Adrenal gland (tissue), 19 donors: ENCODE measurements at places on chromosomes 7 and 10. TPM values are rescaled to one million over a fixed set of nuclear protein-coding genes. Genes with fewer than 3 reads are reported as not detected.

DNA sequence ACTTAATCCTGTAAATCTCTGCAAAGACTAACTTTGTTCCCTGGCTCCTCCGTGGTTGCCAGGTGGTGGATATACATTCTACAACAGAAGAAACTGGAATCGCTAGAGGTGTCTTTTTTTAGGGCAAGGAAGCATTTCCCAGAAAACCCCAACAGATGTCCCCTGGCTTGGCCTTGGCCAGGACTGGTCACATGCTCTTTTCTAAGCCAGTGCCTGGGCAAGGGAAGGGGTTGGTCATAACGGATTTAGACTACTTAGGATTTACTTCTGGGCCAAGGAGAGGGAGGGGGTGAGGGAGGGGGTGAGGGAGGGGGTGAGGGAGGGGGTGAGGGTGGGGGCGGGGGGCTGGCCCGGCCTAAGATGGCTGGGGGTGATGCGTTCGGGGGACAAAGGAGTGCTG, 105.7 kb downstream of the SNX10 start:
- peak; percentile 82 for DNase-seq

DNA sequence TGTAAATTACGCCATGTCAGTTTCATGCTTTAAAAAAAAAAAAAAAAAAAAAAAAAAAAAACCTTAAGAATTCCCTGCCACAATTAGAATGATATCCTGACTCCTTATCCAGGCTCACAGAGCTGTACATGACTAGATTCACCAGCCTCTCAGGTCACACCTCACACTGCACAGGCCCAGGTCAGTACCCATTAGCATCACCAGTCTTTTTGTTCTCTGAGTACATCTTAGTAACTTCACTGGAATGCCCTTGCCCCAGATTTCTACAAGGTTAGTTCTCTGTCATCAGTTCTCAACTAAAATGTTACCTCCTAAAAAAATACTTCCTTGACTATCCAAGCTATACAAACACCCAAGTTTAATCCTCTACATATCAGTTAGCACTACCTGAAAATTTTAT, 211.0 kb downstream of the LRRN3 start:
- no peak for DNase-seq

DNA sequence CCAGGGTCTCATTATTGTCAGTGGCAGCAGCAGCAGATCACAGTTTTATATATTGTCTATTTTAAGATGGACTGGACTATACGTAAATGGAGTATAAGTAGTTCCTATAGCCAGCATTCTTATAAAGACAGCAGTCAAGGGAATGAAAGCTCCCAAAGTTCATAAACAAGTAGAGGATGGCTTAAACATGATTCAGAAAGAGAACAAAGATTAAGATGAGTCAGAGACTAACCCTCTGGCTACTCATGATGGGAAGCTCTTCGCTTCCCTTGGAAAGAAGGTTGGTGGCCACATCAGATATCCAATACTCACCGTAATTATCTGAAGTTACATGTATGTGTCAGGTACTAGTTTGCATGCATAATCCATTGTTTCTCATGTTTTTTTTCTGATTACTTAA, 277.0 kb downstream of the INHBA start:
- DNase-seq: no peak

GRCh38 chr7:127409629-127410028, 17.1 kb upstream of the ZNF800 start:
- DNase-seq: no peak

DNA sequence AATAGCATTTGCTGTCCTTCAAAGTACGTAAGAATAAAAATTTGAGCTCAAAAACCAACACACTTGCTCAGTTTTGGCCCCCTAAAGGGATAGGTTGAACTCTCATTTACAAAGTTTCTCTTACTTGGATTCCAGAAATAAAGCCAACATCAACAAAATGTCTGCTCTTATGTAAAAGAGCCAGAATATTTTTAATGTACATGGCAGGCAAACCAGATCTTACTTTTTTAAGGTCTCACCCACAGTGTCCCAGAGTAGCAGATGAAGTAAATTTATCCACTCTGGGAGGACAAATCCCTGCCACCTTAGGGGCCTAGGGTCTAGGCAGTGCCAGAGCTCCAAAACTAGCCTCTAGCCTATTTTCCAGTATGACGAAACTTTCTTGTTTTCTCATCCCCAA, 159.6 kb downstream of the SKAP2 start:
- DNase-seq: no peak

- no peak for DNase-seq
Measured at GRCh38 chr7:12358694-12359093, 45.0 kb downstream of the VWDE start.

DNA sequence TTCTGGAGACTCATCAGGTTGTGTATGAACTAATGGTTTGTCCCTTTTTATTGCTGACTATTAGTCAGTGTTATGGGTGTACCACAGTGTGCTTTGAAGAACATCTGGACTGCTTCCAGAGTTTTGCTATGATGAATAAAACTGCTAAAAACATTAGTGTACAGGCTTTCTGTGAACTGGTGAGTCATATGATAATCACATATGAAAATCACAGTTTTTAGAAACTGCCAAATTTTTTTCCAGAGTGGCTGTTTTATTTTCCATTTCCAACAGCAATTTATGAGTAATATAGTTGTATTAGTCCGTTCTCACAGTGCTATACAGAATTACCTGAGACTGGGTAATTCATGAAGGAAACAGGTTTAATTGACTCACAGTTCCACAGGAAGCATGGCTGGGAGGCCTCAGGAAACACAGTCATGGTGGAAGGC, 281.2 kb upstream of the VSTM2A start:
- DNase-seq: no peak

- no peak for DNase-seq
Measured at GRCh38 chr7:82481499-82482097, 38.0 kb upstream of the CACNA2D1 start.

DNA sequence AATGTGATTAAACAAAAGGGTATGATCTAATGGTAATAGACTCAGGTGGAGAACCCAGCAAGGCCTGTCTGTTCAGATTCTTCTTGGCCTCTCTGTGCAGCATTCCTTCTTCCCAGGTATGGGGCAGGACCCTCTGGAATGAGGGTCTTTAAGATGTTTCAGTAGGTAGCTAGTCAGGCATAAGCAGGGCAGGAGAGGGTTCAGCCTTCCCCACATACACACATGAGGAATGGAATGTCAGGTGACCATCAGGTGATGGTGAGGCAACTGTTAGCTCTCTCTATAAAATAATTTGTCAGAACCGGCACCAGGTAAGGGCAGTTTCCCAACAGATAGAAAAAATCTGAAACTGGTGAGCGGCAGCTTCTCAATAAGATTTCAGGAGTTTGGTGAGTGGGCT, 222.3 kb upstream of the PHYHIPL start:
- no peak for DNase-seq

- no peak for DNase-seq
Measured at GRCh38 chr7:27128034-27128433, 2.5 kb downstream of the HOXA4 start.

DNA sequence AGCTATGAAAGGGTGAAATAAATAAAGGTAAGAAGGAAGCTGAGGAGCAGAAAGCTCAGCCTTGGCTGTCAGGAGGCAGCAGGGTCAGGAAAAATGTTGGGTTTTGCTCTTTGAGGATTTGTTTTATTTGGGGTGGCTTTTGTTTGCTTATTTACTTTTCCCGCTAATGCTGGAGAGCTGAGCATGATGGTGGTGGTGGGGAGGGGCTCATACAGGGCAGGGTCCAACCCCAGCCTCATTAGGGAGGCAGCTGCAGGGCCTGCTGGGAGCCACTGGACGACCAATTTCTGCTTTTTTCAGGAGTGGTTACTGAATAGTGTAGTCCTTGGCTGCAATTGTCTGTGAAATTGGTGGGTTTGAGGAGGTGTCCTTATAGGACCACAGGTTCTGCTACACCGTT, 36.3 kb downstream of the CCM2 start:
- DNase-seq: no peak

GRCh38 chr7:95367606-95368005, 28.6 kb downstream of the PON3 start:
- DNase-seq: no peak

- no peak for DNase-seq
Measured at GRCh38 chr7:47814905-47815613, 133.2 kb downstream of the PKD1L1 start.

DNA sequence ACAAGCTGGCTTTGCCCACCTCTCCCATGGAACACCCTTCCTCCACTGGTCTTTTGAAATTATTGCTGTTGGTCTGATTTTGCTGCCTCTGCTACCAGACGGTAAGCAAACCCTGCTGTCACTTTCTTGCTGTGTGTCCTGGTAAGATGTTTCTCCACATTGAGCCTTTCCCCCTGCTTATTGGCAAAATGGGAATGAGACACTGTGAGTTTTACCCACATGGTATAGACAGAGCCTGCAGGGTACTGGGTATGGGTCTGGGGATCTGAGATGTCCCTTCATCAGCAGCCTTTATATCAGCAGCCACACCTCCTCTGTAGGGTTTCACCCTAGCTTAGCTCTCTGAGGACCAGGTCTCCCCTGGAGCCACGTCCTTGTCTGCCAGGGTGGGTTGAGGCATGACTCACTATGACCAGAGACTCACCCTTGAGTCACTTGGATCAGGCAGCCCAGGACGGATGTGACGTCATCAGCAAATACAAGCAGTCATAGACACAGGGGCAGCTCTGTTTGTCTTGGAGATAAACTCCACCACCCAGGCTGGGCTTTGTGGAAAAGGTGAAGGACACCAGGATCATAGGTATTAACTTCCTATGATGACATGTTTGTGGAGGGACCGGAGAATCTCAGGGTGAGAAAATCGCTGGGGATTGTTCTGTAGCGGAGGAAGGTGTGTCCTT, 17.9 kb upstream of the BAIAP2L1 start:
- DNase-seq: peak; percentile 90

DNA sequence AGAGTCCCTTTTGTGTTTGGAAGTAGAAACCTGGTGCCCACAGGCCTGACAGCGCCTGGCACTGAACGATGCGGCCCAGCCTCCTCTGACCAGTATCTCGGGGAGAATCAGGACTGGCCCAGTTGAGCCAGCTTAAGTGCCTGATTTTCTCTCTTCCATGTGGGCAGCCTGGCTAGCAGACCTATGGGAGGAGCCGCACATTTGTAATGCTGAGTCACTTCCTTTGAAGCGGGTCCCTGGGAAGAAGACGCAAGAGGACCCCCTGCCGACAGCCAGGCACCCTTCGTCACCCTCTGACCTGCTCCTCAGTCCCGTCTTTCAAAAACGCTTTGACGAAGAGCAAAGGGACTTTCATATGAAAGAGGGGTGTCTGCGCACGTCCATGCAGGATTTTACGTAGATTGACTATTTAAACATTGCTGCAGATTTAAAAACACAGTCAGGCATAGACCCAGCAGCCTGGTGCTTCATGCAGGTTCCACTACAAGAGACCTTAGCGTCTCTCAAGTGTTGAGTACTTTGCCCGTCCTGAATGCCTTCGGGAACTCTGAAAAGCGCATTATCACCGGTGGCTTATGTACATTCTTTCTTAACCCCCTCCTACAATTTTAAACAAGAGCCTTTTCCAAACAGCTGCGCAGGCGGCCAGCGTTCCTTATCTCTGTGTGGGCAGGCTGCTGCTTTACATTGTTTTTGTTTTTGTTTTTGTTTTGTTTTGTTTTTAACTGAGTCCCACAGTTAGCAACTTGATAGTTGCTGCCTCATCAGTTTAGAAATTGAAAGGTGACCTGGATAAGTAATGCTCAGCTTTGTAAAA, 36.5 kb upstream of the AP5Z1 start:
- DNase-seq: peak; percentile 71

DNA sequence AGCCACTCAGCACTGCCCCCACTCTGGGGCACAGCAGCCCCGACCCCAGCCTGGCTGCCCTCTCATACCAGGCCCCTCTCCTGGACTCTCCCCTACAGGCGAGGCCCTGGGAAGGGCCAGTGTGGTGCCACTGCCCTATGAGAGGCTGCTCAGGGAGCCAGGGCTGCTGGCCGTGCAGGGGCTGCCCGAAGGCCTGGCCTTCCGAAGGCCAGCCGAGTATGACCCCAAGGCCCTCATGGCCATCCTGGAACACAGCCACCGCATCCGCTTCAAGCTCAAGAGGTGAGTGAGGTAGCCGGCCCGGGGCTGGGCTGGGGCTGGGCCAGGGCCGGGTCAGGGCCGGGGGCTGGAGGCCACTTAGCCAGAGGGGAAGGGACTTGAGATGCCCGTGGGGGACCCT, 64.3 kb downstream of the GTF2IRD1 start:
- no peak for DNase-seq

- DNase-seq: no peak
Measured at GRCh38 chr10:32412499-32412853, 33.5 kb upstream of the CCDC7 start.

GRCh38 chr10:15504101-15504840, 133.2 kb upstream of the FAM171A1 start:
- DNase-seq: no peak

GRCh38 chr7:92735707-92736106, 100.7 kb downstream of the CDK6 start:
- DNase-seq: no peak

DNA sequence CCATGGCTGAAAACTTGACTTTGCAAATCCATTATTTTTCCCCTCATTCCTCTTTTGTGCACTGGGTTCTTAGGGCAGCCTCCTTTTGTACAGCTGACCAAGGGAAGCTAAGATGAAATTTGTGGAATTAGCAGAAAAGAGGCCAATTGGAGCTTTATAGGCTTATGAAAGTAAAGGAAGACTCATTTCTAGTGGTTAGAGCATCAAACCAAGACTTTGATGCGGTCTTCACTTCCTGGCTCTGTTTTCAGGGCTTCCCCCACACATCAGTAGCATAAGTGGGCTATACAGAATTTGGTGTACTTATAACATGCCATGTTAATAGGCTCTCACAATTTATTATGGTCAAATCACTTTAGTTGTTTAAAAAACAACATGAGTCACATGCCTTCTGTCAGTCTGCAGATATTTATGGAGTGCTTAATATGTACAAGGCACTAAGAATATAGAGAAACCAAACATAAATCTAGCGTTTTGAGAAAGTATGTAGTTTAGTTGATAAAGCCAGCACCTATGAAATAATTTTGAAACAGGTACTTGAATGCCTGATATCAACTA, 5.7 kb downstream of the AUTS2 start:
- DNase-seq: no peak

The CHAT gene
- total RNA-seq: not detected

The NUTM2B gene
- total RNA-seq: 1.2 TPM

The NPM3 gene
- 47.0 TPM for total RNA-seq

The TMEM236 gene
- 0.24 TPM for total RNA-seq

The IL2RA gene
- 19.9 TPM for total RNA-seq

The AGMO gene
- total RNA-seq: not detected

The ZFAND4 gene
- total RNA-seq: 31.2 TPM

The UBE2D4 gene
- total RNA-seq: 32.5 TPM

The MYL10 gene
- not detected for total RNA-seq

The SUV39H2 gene
- 3.7 TPM for total RNA-seq

The HACD1 gene
- total RNA-seq: 15.1 TPM

The FHIP2A gene
- 39.6 TPM for total RNA-seq

The PCGF6 gene
- total RNA-seq: 7.6 TPM

The RNF32 gene
- total RNA-seq: 1.0 TPM

The RBP3 gene
- not detected for total RNA-seq

The CALCR gene
- not detected for total RNA-seq
